ENCODE measurements at places on chromosomes 5 and 9. TPM values are rescaled to one million over a fixed set of nuclear protein-coding genes. Genes with fewer than 3 reads are reported as not detected.

The CAVIN4 gene
- 0.37 TPM for total RNA-seq

The CDC20B gene
- total RNA-seq, result not detected

The MAMDC2 gene
- 3.4 TPM for total RNA-seq

The TRAF1 gene
- 5.7 TPM for total RNA-seq

The HACD4 gene
- 4.1 TPM for total RNA-seq

The LTC4S gene
- not detected for total RNA-seq

The KCNV2 gene
- total RNA-seq, result not detected

The GARIN3 gene
- not detected for total RNA-seq

The ZNF366 gene
- total RNA-seq, result 0.96 TPM

The FGF1 gene
- total RNA-seq, result 2.4 TPM

The IL9 gene
- total RNA-seq, result not detected

The TMEM8B gene
- 1.9 TPM for total RNA-seq

The F12 gene
- 1.7 TPM for total RNA-seq

The C1QTNF2 gene
- total RNA-seq, result 2.5 TPM

The CCDC192 gene
- not detected for total RNA-seq

The COL27A1 gene
- total RNA-seq, result 0.44 TPM

The FGFR4 gene
- 0.62 TPM for total RNA-seq

The SHC3 gene
- 3.2 TPM for total RNA-seq

The GABRA1 gene
- total RNA-seq, result not detected

The PIP5K1B gene
- not detected for total RNA-seq

The GMCL2 gene
- total RNA-seq, result not detected

The ZNF483 gene
- total RNA-seq, result 0.59 TPM
